ENCODE measurements at places on chromosomes 6 and 20.

GRCh38 chr20:8795404-8795803 lies 273.5 kb upstream of the PLCB4 start:
- no peak for DNase-seq

GRCh38 chr6:30782425-30783014 lies 38.2 kb upstream of the IER3 start:
- no peak for DNase-seq

DNA sequence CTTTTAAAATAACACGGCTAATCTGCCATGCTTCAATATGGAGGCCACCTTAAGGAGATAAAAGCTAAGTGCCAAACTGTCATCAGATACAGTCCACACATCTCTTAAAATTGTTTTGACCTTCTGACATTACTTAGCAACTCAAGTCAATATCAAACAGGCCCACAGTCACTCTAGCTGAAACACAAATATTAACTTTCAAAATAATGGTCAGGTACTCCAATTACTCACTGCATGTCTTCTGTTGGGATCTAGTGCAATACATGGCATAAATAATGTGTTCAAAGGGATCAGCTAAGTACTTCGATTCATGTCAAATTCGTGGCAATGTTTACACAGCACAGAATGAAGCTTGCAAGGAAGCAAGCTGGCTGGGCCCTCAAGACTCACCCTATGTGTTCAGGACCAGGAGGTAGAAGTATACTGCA lies 133.9 kb upstream of the BEND6 start:
- DNase-seq: no peak

GRCh38 chr6:158410784-158411183 lies 98.5 kb downstream of the TULP4 start:
- DNase-seq: no peak

DNA sequence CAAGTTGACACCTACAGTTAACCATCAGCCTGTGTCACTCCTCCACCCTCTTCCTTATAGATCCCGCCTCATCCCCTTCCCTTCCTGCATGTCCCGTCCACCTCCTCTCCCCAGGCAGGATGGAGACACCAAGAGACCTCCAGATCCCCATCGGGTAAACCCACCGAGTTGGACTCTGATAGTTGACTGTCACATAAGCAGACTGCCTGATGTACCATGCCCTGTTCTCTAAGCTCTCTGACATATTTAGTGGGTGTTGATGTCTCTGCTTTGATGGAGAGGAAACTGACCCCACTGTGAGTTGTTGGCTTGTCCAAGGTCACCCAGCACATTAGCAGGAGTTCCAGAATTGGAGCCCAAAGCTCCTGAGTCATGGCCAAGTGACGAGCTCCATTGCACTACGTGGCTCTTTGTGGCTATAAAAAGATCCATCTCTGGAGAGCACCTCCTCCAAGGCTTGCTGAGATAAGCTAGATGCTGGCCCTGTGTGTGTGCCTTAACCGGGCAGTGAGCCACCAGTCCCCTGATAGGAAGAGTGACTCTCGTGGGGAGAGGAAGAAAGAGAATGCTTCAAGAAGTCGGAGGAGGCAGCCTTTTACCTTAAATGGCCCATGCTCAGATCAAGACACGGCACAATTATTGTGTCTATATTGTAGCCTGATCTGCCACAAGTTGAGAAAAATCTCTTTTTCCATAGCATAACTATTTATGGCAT lies 236.0 kb upstream of the ECI2 start:
- no peak for DNase-seq

DNA sequence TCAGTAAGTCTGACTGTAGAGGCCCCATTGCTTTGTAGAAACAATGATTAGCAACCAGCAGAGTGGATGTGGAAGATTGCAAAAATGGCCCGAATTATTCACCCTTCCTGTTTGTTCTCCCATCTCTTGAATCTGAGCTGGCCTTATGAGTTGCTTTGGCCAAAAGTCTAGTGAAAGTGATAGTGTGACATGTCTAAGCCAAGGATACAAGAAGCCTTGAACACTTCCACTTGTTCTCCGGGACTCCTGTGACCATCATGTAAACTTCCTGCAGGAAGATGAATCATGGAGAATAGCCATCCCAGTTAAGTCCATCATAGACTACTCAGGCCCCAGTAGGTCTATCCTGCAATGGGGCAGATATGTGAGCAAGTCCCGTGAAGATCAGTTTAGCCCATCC lies 252.0 kb upstream of the JAG1 start:
- no peak for DNase-seq

- DNase-seq: no peak
These were observed 2.5 kb downstream of the CNR1 start for GRCh38 chr6:88163616-88164015.

DNA sequence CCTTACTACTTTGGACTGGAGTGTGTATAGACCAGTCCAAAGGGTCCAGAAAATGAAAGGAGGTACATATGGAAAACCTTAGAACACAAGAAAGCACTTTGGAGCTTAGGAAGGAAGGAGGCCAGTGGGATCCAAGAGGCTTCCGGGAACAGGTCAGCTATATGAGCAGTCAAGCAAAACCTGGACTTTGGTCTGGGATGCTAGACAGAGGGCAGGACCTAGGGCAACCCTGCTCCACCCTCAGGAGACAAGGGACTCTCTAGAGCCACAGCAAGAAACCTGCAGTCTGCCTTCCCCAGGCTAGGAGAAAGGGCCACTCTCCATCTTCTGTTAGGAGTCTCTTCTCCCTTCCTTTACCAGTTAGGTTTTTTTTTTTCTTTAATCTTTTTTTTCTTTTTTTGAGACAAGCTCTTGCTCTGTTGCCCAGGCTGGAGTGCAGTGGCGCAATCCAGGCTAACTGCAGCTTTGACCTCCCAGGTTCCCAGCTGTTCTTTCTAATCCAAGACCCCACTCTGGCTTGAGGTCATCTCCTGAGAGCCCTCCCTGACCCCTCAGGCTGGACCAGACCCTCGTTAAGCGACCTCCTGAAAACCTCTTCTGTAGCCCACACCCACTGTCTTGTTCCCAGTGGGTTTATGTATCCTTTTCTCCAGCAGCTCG lies 4.6 kb downstream of the KCNK5 start:
- DNase-seq: no peak

DNA sequence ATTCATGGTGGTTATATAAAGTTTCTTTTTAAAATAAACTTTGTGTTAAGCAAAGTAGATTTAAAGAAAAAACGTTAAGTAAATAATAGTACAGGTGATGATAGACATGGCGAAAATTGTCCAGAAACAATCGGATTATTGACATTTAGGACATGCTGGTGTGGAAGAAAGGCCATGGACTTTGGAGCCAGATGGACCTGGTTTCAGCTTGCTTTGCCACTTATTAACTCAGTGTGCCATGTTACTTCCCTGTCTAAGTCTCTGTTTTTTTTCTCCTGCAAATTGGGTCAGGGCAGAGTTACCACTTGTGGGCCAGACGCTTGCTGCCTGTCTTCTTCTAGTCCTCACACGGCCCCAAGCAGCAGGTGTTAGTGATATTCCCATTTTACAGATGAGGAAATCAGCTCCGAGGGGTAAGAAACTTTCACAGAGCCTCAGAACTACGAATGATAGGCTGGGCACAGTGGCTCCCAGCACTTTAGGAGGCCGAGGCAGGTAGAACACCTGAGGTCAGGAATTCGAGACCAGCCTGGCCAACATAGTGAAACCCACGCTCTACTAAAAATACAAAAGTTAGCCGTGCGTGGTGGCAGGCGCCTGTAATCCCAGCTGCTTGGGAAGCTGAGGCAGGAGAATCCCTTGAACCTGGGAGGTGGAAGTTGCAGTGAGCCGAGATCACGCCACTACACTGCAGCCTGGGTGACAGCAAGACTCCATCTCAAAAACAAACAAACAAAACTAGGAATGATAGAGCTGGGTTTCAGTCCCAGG lies 12.4 kb downstream of the KIF3B start:
- DNase-seq: no peak

- no peak for DNase-seq
These were observed 199.4 kb upstream of the THBS2 start for GRCh38 chr6:169452869-169453620.

DNA sequence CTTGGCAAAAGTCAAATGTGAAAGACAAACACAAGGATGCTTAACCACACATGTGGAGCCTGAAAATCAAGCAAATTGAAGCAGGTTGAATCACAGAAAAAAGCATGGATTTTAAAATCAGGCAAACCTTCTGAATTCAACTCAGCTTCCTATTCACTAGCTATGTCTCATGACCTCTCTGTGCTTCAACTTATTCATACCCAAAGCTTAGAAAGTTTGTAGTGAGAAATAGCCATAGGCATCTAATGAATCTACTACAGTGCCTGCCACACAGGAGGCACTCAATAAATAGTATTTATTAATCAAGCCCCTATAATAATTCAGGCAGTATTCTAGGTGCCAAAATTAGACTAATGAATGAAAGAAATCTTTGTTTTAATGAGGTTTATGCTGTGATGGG lies 112.2 kb upstream of the TNFAIP3 start:
- no peak for DNase-seq

DNA sequence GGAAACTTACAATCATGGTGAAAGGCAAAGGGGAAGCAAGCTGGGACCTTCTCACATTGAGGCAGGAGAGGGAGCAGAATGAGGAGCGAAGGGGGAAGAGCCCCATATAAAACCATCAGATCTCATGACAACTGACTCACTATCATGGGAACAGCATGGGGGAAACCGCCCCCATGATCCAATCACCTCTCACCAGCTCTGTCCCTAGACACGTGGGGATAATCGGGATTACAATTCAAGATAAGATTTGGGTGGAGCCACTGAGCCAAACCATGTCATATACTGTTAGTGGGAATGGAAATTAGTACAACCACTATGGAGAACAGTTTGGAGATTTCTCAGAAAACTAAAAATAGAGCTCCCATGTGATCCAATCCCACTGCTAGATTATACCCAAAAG lies 163.7 kb downstream of the MANEA start:
- DNase-seq: no peak

GRCh38 chr6:132405143-132405915 lies 4.1 kb upstream of the MOXD1 start:
- DNase-seq: no peak

- DNase-seq: no peak
These were observed 193.7 kb upstream of the KHDRBS2 start for GRCh38 chr6:62479697-62480220.

DNA sequence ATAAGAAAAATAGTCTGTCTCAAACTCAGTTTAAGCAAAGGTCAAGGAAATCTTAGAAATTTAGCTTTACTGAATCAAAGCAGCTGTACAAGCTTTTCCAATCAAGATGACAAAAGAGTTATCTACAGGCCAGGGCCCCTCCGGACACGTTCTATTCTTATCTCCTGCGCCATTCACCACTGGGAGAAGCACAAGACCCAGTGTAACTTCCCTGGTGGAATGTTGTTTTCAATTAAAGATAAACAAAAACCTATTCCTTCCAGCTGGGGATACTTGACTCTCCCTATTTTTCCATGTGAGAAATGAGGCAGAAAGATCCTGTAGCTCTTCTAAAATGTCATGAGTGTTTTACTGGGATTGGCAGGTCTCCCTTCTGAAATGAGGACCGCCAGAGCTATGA lies 123.3 kb downstream of the TBX18 start:
- no peak for DNase-seq

GRCh38 chr6:105014954-105015353 lies 58.0 kb downstream of the LIN28B start:
- no peak for DNase-seq

GRCh38 chr20:57818418-57819181 lies 108.8 kb upstream of the PMEPA1 start:
- no peak for DNase-seq

- no peak for DNase-seq
These were observed 12.2 kb downstream of the FILIP1 start for GRCh38 chr6:75481394-75481793.

- no peak for DNase-seq
These were observed 63.2 kb downstream of the PDE10A start for GRCh38 chr6:165599596-165600487.

DNA sequence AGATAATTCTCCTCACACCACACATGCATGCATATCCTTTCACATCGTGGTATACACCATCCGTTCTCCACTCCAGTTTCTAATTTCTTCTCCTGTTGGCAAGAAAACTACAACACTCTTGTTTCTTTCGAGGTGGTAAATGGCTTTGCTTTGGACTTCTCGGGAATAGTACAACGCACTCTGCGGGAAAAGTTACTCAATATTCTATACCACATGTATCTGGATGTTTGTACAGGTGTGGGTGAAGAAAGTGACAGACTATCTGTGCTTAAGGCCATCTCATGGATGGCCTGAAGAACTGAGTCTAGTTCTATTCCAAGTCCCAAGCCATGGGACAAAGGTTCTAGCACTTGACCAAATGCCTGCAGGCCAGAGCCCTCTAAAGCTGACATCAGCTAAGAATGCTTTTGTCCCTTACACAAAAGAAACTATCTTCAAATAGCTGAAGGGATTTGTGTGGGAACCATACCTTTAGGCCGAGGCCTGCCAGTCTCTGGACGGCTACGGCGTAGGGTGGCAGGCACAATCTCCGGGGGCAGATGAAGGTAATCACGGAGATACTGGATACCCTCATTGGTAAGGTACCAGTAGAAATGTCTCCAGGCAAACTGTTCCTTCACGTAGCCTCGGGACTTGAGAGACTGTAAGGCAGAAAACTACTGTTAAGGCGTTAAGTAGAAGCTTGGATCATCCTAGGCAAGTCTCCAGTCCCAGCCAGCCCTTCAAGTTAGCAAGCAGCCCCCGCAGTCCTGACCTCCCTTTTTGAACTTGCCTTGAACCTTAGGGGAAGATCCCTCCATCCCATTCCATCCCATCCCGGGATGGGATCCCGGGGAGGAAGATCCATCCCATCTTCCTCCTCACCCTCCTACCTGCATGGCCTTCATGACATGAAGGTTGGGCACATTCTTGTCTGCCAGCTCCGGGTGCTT lies 1.4 kb downstream of the RPS10 start:
- no peak for DNase-seq

DNA sequence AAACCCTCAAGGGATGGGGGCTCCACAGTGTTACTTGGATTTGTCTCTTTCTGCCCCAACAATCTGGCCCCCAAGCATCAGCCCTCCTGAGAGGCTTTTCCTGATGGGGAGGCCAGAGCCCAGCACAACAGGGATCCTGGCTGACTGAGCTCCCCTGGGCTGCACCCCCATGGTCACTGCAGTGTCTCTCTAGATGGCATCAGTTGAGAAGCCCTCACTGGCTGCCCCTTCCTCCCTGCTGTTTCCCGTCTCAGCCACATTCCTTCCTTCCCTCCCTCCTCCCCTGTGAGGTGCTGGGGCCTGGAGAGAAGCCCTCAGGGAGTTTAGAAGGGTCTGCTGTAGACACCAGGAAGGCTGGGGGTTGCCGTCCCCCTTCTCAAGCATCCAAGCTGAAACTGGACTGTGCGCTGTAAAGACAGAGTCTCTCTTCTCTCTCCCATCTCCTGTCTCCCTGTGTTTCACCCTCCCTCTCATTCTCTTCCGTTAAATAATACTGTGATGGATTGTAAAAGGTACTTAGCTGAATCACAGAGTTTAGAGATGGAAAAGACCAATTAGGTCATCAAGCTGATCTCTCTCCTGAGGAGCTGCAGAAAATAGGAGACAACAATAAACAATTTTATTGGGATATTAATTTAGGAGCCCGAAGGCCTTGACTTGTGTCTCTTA lies 29.7 kb downstream of the SAYSD1 start:
- no peak for DNase-seq

DNA sequence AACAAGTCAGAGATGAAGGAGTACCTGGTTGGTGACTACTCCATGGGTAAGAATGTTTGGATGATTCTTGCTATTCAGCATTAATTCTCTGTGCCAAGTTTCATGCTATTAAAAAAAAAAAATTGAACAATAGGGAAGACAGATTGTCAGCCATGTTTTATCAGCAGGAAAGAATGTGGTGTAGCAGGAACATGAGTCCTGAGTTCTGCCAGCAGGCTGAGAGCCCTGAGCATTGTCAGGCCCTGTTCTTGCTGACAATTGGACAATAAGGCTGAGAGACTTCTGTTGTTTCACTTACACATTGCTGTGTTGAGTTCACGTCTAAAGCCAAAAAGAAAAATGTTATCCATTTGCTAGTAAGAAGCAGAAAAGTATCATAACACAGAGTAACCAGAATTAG lies 70.4 kb upstream of the SMIM28 start:
- DNase-seq: no peak

All from stimulated activated CD8-positive, alpha-beta memory T cell treated with anti-CD3 and anti-CD28 coated beads, Interleukin-7, amount 100 ng/mL, for 4 hours (primary cell).